Right hindlimb (tissue), 1 donor: ENCODE measurements at places on chromosomes 5 and 9.

- DNase-seq, result no peak
Measured at GRCh38 chr5:179908528-179908927, 831 bp upstream of the TBC1D9B start.

DNA sequence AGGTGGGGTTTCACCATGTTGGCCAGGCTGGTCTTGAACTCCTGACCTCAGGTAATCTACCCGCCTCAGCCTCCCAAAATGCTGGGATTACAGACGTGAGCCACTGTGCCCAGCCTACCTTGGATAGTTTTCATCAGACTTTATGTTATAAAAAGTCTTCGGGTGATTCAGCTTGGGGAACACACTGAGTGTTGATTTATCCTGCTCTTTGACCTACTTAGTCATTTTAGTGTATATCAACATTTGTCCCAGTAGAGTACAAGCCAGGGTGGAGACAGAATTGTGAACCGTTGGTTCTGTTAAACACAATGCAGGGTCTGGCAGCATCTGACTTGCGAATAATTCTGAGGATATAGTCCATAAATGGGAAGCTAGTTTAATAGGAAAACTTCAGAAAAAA is 39.7 kb downstream of the NFX1 start:
- no peak for DNase-seq

GRCh38 chr5:45171563-45171962 is 362.8 kb downstream of the MRPS30 start:
- DNase-seq, result no peak

DNA sequence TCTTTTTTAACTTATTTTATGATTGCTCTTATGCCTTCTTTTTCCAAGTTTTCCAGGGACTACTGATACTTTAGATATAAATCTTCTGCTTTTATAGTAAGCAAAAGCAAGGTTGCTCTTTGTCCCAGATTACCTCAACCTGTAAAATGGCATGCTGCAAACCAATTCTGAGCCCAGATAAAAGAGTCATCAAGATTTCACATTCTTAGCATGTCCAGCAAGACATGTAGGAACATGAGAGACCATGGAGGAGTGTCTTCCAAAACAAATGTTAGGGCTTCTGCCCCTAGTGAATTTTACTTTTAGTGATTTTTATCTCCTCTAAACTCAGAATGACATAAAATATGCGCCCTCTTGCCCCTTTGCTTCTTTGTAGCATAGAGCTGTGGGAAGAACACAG is 7.0 kb upstream of the CDC20B start:
- no peak for DNase-seq

GRCh38 chr9:7103367-7103766 is 345.6 kb downstream of the KDM4C start:
- DNase-seq, result no peak

DNA sequence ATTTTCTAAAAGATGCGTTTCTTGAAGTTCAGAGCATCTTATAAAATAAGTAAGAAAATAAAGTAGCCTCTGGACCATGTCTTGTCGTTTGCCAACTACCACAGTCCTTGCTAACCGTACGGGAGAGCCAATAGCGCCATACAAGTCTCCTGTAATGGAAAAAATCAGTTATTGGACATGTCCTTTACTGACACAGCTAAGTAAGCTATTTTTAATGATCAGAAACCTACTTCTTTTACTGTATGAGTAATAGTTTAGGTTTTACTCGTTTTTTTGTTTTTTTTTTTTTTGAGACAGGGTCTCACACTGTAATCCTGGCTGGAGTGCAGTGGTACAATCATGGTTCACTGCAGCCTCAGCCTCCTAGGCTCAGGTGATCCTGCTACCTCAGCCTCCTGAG is 37.7 kb upstream of the RAPGEF6 start:
- DNase-seq, result no peak

DNA sequence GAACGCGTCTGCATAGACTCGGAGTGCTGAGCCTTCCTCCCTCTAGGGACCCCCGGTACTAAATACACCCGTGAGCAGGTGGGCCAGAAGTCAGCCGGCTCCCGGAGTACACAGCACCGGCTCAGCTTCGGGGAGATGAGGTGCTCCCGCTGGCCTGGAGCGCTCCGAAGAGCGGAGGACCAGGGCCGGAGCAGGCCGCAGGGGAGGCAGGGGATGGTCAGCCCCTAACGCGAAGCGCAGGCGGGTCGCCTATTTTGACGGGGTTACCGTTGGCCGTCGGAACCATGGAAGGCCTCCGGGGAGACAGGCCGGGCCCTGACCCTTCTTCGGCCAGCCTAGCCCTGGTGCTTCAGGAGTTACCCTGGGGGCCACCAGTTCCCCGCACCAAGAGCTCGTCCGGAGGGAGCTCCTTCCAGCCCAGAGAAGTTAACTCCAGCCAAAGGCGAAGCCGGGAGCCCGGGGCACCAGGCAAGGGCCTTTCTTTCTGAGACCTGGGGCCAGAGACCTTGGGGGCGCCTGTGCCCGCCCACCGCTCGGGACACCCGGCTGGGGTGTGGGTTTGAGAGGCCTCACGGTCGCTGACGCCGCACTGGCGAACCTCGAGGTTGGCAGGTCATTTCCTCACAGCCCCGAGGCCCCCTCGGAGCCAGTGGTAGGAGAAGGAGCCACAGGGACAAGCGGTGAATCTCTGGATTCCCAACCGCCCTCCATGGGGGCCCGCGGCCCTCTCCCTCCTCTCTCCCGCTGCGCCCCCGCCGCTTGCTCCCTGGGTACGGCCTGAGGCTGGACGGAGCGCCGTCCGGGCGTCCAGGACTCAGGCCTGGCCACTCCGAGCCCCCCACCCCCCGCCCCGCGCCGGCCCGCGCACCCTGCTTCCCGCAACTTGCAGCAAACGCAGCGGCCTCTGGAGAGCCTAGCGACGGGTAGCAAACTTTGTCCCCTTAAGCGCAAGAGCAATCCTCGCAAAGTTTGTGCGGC is 3.4 kb upstream of the IRX4 start:
- DNase-seq, result no peak

GRCh38 chr5:180974612-180975315 is 13.9 kb upstream of the BTNL3 start:
- DNase-seq, result no peak

GRCh38 chr5:38032149-38032548 is 192.3 kb upstream of the GDNF start:
- no peak for DNase-seq

GRCh38 chr9:17622141-17622540 is 43.3 kb downstream of the SH3GL2 start:
- DNase-seq, result no peak

GRCh38 chr5:175654339-175654738 is 3.5 kb upstream of the HRH2 start:
- DNase-seq, result no peak

GRCh38 chr5:148542812-148543211 is 111.5 kb downstream of the HTR4 start:
- no peak for DNase-seq

GRCh38 chr9:133356391-133357091 is at the start of the genes SURF1 and SURF2:
SURF1 (minus strand) TSS chr9:133356487; CDS start chr9:133356453, 34 bp downstream.
SURF2 (plus strand) TSS chr9:133356550; CDS start chr9:133356593, 43 bp downstream.
- peak; percentile 91 for DNase-seq

DNA sequence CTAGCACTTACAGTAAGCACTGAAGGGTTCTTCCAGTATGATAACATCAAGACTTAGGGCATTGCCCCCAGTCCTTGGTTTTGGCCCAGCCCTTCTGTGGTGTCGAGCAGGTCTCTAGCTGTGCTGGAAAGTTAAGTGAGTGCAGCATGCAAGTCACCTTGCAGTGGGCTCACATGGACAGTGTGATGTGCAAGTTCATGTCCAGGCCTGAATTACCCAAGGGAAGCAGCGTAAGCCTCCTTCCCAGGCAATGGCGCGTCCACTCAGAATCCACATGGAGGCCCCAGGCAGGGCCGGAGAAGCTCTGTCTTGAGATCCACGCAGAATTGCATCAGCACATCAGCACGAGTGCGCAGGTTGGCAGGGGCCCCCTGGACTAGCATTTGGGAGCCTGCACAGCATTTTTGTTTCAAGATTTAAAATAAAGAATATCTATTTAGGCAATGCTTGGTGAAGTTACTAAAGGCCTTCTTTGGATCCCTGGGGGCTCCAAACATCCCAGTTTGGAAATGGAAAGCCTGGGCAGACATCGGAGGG is 108.4 kb upstream of the ALDH1B1 start:
- DNase-seq, result no peak
